MM.1S (cell line): ENCODE measurements at places on chromosomes 4 and X.

GRCh38 chr4:77795326-77795725 is 23.8 kb downstream of the CNOT6L start:
- no peak overlapping the region for H3K4me3 ChIP-seq
- no peaks in the 10 kb centered on the region for H3K4me1 ChIP-seq
- H3K27me3 ChIP-seq = no peaks in the 10 kb centered on the region
- no peaks in the 10 kb centered on the region; the same call in 1 of the 2 replicates for H3K36me3 ChIP-seq

DNA sequence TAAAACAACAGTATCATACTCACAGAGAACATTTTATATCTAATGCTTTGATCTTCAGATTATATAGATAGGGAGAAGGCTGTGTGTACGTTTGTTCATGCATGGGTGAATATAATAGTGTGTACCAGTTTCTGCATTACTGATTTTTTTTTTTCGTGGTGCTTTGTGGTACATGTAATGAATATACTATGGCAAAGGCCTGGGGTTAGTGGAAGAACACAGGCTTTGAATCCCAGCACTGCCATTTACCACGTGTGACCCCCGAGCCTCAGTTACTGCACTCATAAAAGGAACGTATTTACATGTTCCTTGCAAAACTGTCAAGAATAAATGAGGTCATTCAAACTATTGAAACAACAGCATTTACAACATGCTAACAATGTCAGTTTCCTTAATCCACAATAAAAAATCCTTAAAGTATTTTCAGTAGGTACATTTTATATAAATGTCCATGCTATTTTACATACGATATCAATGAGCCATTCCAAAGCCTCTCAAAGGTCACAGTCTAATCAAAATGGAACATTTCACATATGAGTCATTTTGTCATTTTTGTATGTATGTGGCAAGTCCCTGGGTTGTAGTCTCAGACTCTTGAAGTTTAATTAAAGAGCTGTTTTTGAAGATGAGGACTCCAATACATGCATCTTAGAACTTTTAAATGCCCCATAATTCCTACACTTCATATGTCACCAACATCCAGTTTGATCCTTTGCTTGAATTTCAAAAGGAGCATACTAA is 242.8 kb downstream of the PPP3CA start:
- H3K27me3 ChIP-seq = no peaks in the 10 kb centered on the region
- no peak overlapping the region for H3K4me3 ChIP-seq
- H3K36me3 ChIP-seq = no peaks in the 10 kb centered on the region
- H3K4me1 ChIP-seq = peaks cover 11% of the 10 kb centered on the region
- no peak for DNase-seq
- H3K27ac ChIP-seq = no peak overlapping the region

- H3K27ac ChIP-seq = no peak within 1 kb of the TSS
- no peaks in the 10 kb centered on the region for H3K4me1 ChIP-seq
- peak within 1 kb of the TSS; percentile 66 for H3K4me3 ChIP-seq
- H3K27me3 ChIP-seq = no peaks in the 10 kb centered on the region
Measured at GRCh38 chrX:77446908-77447652, at the start of gene FGF16. Gene FGF16 (plus strand): TSS chrX:77447389. CDS start chrX:77447675, 286 bp downstream.

DNA sequence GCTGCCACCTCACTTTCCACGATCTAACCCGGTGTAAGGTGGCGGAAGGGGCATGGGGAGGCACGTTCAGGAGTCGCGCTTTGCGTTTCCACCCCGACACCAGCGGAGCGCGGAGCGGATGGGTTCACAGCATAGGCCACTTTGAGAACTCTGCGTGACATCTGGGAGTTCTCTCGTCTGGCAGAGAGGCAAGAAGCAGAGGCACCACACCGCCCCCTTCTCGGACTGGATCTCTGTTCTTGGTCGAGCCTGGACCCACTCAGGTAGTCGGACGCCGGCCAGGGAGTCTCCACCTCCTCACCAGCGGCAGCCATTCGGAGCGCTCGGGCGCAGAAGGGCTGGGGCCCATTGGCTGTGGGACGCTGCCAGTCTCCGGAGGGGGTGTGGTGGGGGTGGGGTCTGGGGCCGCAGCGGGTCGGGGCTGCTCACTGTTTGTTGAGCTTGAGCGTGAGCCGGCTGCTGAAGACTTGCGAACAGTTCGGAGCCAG is at the start of gene DACH2:
DACH2 (plus strand) TSS at position 428 of the 488 bp plus-strand sequence.
- H3K36me3 ChIP-seq = no peaks in the 10 kb centered on the region
- DNase-seq = peak; percentile 88
- no peaks in the 10 kb centered on the region for H3K27me3 ChIP-seq
- peak within 1 kb of the TSS; percentile 70 for H3K4me3 ChIP-seq
- H3K4me1 ChIP-seq = no peaks in the 10 kb centered on the region
- no peak within 1 kb of the TSS for H3K27ac ChIP-seq

GRCh38 chr4:77074381-77074831 is 1.4 kb downstream of the CCNI start:
- peak overlapping the region; percentile 71 for H3K4me3 ChIP-seq
- no peaks in the 10 kb centered on the region for H3K36me3 ChIP-seq
- no peak overlapping the region for H3K27ac ChIP-seq
- H3K27me3 ChIP-seq = no peaks in the 10 kb centered on the region

DNA sequence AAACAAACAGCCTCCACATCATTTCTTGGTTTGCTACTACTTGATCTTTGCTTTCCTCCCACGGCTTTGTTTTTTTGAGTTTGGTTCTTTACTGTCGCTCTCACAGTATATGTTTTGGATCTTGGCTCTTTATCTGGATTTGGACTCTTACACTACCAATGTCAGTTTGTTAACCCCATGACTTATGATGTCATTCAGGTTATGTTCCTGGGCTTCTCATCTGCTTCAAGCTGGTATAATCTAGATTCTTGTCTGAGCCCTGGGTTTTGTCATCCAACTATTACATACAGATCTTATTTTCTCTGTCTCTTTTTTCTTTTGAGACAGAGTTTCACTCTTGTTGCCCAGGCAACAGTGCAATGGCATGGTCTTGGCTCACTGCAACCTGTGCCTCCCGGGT is 482.9 kb upstream of the TEX13C start:
- H3K4me3 ChIP-seq = no peak overlapping the region
- H3K4me1 ChIP-seq = no peaks in the 10 kb centered on the region
- H3K36me3 ChIP-seq = no peaks in the 10 kb centered on the region

DNA sequence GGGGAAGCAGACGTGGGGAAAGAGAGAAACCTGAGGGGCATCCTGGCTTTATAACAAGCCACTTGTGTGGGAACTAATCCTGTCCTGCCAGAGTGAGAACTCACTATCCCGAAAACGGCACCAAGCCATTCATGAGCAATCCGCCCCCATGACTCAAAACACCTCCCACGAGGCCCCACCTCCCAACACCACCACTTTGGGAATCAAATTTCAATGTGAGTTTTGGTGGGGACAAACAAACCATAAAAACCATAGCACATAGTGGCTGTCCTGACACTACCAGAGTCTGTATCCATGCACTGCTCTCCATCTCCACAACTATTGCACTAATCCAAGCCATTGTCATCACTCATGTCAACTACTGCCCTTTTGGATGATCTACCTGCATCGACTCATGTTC is 28.5 kb upstream of the SEPTIN6 start:
- DNase-seq = no peak
- no peak overlapping the region for H3K27ac ChIP-seq
- H3K27me3 ChIP-seq = no peaks in the 10 kb centered on the region
- H3K4me1 ChIP-seq = no peaks in the 10 kb centered on the region
- no peaks in the 10 kb centered on the region for H3K36me3 ChIP-seq

GRCh38 chr4:186719925-186720694 is 3.5 kb downstream of the FAT1 start:
- H3K4me1 ChIP-seq = no peaks in the 10 kb centered on the region
- H3K27me3 ChIP-seq = no peaks in the 10 kb centered on the region
- DNase-seq = peak; percentile 45

DNA sequence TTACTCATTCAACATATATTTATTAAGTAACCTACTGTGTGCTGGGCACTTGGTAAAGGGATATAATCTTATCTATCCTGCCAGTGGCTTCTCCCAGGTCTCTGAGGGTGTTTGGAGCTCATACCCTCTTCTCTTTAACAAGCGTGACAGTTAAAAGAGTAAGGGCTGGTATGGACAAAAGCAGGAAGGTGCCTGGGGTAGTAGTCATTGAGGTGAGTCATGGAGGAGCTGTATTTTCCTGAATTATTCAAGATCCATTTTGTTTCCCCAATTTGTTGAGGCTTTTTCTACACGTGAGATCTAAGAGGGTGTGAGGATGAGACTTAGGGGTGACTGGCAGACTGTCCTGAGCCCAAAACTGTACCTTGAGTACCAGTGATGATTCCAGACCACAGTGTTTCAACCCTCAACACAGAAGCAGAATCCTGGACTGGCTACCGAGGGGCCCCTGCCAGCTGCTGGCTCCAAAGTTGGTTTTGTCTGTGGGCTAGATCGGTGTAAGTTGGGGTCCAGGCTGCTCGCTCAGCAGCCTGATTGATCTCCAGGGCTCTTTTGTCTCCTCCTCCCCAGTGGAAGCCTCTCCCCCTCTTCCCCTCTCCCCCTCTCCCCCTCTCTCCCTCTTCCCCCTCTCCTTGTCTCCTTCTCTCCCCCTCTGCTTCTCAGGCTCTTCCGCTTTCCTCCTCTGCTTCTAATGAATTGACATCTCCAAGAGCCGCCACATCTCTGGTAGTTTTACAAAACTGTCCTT is at the start of gene DRP2:
DRP2 (plus strand) TSS at position 671 of the 748 bp plus-strand sequence. CDS start 11,862 bp downstream, outside the sequence.
- no peaks in the 10 kb centered on the region for H3K4me1 ChIP-seq
- no peak within 1 kb of the TSS for H3K4me3 ChIP-seq
- no peak for DNase-seq
- no peaks in the 10 kb centered on the region for H3K36me3 ChIP-seq
- H3K27me3 ChIP-seq = no peaks in the 10 kb centered on the region
- no peak within 1 kb of the TSS for H3K27ac ChIP-seq

DNA sequence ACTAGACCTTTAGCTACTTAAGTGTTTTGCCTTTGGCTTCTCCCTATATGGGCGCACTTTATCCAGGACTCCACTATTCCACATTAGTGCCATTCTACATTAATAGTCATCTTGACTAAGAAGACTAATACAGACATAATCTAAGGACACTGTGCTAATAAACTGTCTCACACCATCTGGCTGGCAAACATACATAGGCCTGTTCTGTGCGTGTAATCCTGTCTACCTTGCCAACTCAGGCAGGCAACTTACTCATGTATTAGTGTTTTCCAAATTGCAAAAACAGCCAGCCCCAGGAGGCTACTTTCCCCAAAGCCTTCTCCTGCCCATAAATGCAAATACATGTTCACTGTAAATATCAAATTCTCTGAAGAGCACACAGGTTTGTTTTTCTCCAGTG is 587.3 kb downstream of the TMA16 start:
- H3K4me1 ChIP-seq = no peaks in the 10 kb centered on the region
- H3K27me3 ChIP-seq = no peaks in the 10 kb centered on the region
- DNase-seq = no peak

- no peaks in the 10 kb centered on the region for H3K4me1 ChIP-seq
- DNase-seq = no peak
- H3K27ac ChIP-seq = no peak overlapping the region
Measured at GRCh38 chr4:24742335-24742734, 53.0 kb upstream of the SOD3 start.

DNA sequence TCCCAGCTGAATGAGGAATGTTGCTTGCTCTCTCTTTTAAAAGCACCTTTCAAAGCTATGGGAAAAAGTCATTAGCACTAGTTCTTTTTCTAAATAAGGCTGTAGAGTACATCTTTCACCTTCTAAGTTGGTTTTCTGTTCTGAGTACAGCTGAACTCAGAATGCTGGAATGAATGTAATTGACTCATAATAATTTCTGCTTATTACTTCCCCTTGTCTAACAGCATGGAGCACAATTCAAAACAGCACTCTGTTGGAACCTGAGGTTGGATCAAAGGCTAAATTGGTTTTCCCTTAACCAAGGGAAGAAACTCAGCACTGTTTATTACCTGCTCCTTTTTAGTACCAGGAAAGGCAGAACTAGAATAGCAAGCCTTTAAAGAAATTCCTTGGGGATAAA is 33.5 kb upstream of the CYP2U1 start:
- H3K4me3 ChIP-seq = no peak overlapping the region
- H3K36me3 ChIP-seq = no peaks in the 10 kb centered on the region
- no peaks in the 10 kb centered on the region for H3K27me3 ChIP-seq

GRCh38 chr4:1505511-1506460 is 99.5 kb upstream of the NKX1-1 start:
- no peak overlapping the region for H3K27ac ChIP-seq
- DNase-seq = no peak
- H3K4me1 ChIP-seq = no peaks in the 10 kb centered on the region
- H3K4me3 ChIP-seq = no peak overlapping the region
- H3K36me3 ChIP-seq = no peaks in the 10 kb centered on the region

GRCh38 chrX:39890807-39891206 is 207.0 kb downstream of the BCOR start:
- peaks cover 6% of the 10 kb centered on the region for H3K4me1 ChIP-seq
- H3K4me3 ChIP-seq = no peak overlapping the region
- no peak for DNase-seq
- H3K27me3 ChIP-seq = no peaks in the 10 kb centered on the region
- H3K27ac ChIP-seq = no peak overlapping the region

DNA sequence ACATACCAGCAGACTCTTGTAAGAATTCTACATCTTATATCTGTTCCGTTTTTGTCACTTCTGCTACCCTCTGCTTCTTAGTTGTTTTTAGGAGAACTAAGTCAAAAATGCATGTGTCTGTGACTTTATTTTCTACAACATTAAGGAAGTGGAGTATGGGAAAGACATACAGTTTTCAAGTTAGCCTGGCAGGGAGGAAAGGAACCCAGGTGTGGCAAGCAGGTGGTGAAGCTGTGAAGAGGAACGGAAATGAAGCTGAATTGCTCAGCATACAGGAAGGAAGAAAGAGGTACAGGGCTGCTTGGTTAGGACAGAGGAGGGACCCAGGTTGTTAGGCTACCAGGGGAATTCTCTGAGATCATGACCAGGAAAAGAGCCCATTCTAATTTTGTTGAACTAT is 9.4 kb downstream of the GPRIN3 start:
- H3K4me3 ChIP-seq = peak overlapping the region; percentile 65
- H3K4me1 ChIP-seq = peaks cover 41% of the 10 kb centered on the region
- no peaks in the 10 kb centered on the region for H3K36me3 ChIP-seq
- H3K27me3 ChIP-seq = no peaks in the 10 kb centered on the region
- peak; percentile 88 for DNase-seq

DNA sequence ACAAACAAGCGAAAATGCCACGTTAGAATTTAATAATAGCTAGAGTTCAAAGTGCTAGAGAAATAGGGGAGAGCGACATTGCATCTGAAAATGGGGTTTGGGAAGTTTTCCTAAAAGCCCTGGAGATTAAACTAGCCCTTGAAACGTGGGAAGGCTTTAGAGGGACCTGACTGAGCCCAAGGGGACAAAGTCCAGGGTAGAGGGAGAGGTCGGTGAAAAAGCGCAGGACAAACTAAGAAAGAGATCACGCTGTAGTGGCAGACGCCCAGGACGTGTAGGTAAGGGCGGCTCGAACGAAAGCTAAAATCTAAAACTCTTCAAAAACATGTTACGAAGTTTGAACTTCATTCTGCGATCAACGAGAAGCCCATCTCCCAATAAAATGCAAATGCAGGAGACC is 1.1 kb upstream of the ATP11C start:
- no peaks in the 10 kb centered on the region for H3K27me3 ChIP-seq
- H3K4me3 ChIP-seq = peak overlapping the region; percentile 69
- peak overlapping the region; percentile 79; the same call in 1 of the 2 replicates for H3K27ac ChIP-seq
- no peak for DNase-seq
- peaks cover 5% of the 10 kb centered on the region; the same call in 1 of the 2 replicates for H3K4me1 ChIP-seq

- DNase-seq = no peak
- H3K27ac ChIP-seq = no peak overlapping the region
- no peaks in the 10 kb centered on the region for H3K4me1 ChIP-seq
Measured at GRCh38 chrX:151743651-151744470, 9.3 kb downstream of the CNGA2 start.

GRCh38 chr4:86141161-86141560 is 218.7 kb downstream of the MAPK10 start:
- H3K36me3 ChIP-seq = no peaks in the 10 kb centered on the region
- no peak overlapping the region for H3K27ac ChIP-seq
- DNase-seq = no peak
- no peaks in the 10 kb centered on the region for H3K27me3 ChIP-seq

- H3K36me3 ChIP-seq = 0 out of 2 replicates have a peak, but pooled peaks cover 3% of the 10 kb centered on the region
- H3K4me3 ChIP-seq = no peak overlapping the region
- peaks cover 10% of the 10 kb centered on the region; the same call in 1 of the 2 replicates for H3K4me1 ChIP-seq
Measured at GRCh38 chrX:45748369-45748774, 547.7 kb upstream of the DIPK2B start.
